Activated naive CD4-positive, alpha-beta T cell treated with anti-CD3 and anti-CD28 coated beads, Interleukin-2, amount 50 U/mL, for 16 hours (primary cell): ENCODE measurements at places on chromosomes 5 and 9.

DNA sequence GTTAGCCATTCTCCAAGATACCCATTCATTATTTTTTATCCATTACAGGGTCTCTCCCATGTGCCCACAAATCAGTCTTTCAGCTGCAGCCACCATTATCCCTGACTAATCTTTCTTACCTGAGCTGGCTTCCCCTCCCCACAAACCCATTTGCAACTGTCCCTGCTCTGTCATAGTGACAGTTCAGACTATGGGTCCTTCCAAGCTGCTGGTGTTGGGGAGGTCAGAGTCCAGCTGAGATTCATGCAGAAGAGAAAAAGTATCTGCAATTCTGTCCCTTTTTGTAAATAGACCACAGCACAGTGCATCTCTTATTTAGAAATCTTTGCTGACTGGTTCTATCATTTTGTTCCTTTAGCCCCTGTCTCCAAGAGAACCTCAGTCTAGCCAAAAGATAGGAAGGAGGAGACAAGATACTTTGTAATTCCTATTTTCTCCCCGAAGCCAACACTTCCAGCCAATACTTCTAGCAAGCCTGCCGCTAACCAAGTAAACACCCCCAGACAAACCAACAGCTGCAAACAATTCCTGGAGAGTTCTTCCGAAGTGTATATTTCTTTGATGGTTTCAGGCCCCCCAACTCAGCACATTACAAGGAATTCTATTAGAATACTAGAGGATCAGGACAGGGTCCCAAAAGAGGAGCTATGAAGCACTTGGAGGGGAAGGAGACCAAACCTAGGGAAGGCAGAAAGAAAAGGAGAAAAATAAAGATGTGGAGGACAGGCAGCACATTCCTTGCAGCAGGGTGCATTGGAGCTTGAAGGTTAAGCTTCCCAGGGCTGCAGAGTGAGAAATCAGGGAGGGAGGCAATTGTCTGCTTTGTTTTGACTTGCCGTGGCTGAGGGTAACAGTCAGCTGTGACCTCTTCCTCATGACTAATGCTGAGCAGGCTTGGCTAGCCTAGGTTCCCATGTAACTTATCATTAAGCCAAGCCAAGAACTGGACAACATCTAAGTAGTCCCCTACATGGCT is 148.5 kb downstream of the SGCD start:
- no peak for DNase-seq

GRCh38 chr5:56686337-56687195 is 128.8 kb upstream of the MAP3K1 start:
- no peak for DNase-seq

DNA sequence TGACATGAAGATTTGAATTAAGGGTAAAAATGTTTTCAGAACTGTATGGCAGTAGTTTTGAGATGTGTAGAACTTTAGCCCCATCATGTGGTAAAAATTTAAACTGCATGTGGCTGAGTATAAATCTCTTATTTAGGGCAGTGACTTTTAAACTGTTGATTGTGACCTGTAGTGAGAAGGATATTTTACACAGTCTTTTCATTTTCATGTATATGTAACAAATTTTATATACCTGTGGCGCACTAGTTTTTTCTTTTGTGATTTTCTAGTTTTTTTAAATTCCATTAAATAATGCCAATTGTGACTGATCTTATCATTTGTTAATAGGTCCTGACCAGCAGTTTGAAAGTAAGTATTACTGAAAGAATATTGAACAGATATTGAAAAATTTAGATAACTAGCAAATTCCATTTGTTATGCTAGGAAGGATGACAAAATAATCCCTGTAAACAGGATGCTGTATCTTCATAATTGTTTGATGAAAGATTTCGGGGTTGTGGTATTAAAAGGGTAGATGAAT is 47.2 kb downstream of the GPBP1 start:
- DNase-seq = no peak

DNA sequence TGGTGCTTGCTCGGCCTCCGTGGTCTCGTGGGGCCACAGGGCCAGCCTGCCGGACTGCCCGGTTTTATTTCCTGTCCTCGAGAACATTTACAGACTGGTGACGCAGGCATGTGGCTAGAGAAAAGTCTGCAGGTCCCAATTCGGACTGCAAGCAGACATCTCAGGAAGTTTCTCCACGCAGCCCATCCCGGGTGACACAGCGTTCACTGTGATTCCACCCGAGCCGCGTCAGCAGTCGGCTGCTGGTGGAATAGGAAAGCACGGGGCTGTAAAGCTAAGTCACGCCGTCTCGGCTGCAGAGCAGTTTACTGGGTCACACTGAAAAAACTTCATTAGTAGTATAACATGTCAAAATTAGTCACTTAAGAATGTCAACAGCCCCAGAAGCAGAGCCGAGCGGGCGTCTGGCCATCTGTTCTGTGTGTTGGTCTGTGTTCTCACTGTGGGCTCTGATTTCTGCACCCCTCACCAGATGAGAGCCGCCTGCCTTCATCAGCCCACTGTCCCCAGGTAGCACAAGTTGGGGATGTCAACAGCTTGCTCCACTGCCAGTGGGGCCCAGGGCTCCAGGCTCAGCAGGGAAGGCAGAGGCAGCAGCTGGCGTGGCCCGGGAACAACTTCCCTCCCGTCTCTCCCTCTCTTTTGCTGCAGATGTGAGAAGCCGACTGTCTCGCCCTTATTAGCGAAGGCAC is 363.7 kb downstream of the IRX2 start:
- DNase-seq = no peak

- no peak for DNase-seq
Observed at GRCh38 chr9:107613321-107613720, 123.8 kb upstream of the KLF4 start.
